Right renal cortex interstitium (tissue), 3 donors: ENCODE measurements at places on chromosomes 3 and 15.

DNA sequence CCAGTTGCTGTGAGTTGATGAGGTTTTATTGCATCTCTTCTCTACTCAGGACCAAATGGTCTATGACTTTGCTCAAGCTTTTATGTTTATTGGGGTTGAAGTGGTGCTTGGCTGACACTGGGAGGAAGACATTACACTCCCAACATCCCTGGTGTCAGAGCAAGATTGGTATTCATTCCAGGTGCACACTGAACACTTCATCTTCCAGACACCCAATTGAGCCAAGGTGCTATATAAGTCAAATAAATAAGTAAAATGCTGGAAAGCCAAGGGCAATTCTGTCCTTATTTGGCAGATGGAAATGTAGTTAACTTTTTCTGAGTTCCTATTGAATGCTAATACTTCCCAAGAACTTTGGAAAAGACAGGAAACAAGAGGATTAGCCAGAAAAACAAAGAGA lies 53.2 kb upstream of the CDV3 start:
- DNase-seq, result no peak

- DNase-seq, result no peak
These were observed 19.1 kb upstream of the GLCE start for GRCh38 chr15:69141286-69141701.

GRCh38 chr15:56608140-56608778 lies 125.0 kb downstream of the ZNF280D start:
- no peak for DNase-seq

- no peak for DNase-seq
These were observed 110.4 kb downstream of the WNT7A start for GRCh38 chr3:13769422-13769821.

DNA sequence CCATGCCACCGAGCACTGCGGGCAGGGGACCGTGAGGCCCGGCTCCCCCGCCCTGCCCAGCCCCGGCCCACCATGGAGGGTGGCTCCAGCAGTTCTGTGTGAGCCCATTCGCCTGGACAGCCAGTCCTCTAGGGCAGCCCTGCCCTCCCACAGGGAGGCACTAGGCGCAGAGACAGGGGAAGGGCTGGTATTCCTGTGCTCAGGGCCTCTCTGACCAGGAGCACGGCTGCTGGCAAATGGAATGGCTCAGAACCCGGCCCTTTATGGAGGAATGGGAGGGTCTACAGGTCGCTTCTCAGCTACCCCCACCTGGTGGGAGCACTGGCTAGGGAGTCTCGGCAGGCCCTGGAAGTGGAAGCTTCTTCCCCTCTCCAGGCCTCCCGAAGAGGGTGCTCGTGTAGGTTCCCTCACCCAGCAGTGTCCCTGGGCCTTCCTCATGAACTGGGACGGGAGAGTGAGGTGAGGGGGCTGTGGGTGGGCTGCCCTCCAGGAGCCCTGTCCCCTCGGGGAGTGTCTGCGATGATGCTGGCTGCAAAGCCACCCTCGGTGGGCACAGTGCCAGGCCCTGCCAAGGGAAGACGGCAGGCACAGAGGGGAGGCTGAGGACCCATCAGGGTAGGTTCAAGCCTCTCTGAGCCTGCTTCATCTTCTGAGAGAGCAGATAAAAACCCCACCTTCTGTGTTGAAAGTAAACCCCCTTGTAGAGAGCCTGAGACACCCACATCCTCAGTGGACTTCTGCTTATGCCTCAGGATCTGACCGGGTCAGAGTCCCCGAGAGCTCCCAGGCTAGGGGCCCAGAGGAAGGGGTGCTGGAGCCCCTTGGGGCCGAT lies 1.5 kb downstream of the MELTF start:
- no peak for DNase-seq
